ENCODE measurements at places on chromosomes 6 and 20.

DNA sequence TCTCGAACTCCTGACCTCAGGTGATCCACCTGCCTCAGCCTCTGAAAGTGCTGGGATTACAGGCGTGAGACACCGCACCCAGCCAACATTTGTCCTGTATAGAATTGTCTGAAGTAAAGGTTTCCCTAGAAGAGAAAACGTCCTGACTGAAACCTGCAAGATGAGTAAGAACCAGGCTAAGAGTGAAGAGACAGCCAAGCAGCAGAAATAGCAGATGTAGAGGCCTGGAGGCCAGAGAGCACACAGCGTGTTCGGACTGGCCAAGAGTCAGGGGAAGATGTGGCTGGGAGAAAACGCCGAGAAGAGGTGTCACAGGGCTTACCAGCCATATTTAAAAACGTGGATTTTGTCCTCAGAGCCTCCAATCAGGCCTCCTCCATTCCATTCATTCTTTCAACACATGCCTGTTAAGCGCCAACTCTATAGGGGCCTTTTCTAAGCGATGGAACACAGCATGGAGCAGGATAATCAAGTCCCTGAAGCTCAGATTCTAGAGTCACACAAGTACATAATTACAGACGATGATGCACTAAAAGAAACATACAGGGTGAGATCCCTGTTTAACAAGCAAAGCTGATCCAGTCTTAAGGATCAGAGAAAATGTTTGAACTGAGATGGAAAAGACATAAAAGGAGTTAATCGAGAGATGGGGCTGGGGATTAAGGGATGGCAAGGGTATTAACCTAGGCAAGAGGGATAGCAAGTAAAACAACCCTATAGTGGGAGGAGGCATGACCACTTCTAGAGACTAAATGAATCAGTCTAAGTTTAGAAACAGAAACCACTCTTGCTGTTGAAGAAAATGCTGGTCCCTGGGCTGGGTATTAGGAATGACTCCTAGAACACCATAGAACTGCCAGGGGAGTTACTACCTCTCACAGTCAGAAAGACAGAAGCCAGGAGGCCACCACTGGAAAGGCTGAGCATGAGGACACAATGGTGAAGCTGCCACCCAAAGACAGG is 4.8 kb downstream of the ZCCHC3 start:
- no peak for DNase-seq

DNA sequence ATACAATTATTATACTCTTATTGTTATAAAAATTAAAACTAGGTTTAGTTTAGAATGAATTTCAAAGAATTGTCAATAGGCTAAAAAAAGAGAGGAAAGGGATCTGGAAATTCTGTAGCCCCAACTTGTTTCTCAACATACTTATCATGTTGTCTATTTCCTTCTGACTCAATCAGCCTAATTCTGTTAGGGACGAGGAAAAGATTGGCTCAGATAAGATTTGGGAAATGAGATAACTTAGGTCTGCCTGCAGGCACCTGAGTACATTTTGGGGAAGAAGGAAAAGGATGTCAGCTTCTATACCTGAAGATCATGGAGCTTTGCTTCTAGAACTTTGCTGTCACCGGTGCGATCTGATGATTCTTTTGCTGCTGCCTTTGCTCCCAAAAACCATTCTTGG is 238.8 kb downstream of the SYNE1 start:
- no peak for DNase-seq

DNA sequence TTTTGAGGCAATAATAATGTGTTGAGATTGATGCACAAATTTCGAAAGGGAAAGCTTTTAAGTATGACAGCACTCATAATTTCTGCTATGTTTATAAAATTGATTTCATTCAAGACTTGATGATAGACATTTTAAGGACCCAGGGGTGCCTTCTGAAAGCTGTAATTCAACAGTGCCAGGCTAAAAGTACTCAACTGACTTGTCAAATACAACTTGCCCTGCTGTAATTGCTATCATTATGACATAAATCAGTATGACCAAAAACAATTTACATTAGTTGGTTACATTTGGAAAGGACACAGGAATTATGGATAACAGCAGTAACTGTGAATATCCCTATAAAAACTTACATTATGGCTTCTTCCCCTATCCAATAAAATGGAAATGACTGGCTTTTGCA is 178.9 kb downstream of the MMUT start:
- DNase-seq, result no peak

DNA sequence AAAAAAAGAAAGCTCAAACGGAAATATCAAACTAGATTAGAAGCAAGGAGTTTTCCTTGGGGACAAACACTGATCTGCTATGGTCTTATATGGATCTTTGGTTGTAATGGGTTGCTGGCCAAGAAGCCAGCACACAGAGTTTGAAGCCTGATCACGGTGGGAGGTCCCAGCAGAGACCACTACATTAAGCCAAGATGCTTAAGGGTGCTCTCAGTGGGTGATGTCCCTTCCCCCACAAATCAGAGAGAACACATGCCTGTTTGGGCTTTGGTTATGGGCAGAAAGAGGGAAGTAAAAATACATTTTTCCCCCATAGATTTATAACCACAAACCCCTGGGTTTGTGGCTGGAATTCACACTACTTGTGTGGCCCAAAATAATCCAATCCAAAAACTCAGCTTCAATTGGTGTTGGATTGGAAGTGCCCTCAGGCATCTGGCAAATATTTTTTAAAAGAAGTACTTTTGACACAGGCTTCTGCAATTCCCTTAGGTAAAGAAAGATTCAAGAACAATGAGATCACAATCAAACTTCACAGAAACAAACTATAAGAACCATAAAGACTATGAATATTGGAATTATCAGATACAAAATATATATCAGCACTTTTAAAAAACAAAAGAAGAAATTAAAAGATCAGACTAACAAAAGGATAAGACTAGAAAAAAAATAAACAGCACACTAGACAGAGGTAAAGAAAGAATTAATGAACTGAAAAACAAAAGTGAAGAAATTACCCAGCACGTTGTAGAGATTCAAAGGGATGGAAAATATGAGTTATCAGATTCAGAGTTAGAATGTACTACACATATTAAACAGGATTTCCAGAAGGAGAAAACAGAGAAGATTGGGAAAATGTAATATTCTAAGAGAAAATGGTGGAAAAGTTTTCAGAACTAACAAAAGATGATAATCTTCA is 44.7 kb downstream of the ESF1 start:
- DNase-seq, result no peak

DNA sequence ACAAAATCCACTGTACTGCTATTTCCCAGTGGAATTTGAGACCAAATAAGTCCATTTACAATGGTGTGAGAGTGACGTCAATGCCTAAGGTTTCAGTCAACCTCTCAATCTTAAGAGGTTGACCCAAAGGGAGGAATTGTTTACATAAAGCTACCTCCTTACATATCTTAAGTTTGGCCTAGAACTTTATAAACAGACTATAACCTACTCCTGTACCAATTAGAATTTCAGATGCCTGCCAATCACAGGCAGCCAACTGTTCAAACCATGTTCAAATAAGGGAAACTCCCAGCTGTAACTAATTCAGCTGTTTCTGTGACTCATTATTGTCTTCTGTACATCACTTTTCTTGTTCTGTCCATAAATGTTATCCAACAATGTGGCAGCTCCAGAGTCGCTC is 14.5 kb downstream of the LGSN start:
- DNase-seq, result no peak

- DNase-seq, result no peak
Measured at GRCh38 chr20:2010533-2010932, 16.7 kb upstream of the PDYN start.

GRCh38 chr6:78883651-78884050 is 16.3 kb downstream of the IRAK1BP1 start:
- DNase-seq, result no peak
